ENCODE measurements at places on chromosomes 6 and 20.
A peak's percentile ranks its signal among the peaks of the same experiment; 100 is the strongest.

- DNase-seq, result no peak
Measured at GRCh38 chr6:33664506-33665057, 43.5 kb downstream of the ITPR3 start.

- no peak for DNase-seq
Measured at GRCh38 chr20:11687546-11688292, 230.0 kb upstream of the BTBD3 start.

- DNase-seq, result no peak
Measured at GRCh38 chr20:22732751-22733150, 148.4 kb upstream of the FOXA2 start.

DNA sequence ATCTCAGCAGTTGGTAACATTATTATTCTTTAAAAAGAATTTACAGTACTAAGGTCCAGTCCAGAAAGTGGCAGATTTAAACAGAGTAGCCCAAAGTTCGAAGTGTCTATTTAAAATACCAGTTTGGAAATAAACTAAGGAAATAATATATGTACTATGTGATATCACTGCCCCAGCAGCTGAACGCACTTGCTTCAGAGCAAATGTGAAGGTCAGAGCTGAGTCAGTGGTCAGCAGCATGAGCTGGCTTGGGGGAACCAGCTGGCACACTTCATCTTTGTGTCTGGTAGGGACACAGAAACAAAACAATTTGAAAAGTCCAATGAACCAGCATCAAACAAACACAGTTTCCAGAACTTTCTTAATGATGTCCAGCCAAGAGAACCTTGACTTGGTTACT is 15.4 kb downstream of the TMEM14B start:
- DNase-seq, result peak; percentile 75

Measured in ELR (cell line).